GOT3 (cell line): ENCODE measurements at places on chromosomes 12 and 14.

DNA sequence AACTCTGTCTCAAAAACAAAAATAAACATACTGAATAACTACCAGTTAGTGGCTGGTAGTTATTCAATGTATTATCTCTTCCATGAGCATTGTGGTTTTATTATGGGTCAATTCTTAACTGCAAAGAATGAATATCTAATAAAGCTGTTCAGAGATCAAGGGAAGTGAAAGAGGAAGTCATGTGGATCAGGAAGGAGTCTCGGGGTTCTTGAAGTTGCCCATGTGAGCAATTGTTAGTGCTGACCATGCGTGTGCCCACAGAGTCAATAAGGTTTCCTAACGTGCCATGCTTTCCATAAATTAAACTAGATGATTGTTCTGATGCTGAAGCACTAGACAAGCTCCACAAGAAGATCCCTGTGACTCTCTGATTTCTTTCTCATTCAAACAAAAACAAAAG lies 136.5 kb upstream of the CPSF6 start:
- DNase-seq = no peak

DNA sequence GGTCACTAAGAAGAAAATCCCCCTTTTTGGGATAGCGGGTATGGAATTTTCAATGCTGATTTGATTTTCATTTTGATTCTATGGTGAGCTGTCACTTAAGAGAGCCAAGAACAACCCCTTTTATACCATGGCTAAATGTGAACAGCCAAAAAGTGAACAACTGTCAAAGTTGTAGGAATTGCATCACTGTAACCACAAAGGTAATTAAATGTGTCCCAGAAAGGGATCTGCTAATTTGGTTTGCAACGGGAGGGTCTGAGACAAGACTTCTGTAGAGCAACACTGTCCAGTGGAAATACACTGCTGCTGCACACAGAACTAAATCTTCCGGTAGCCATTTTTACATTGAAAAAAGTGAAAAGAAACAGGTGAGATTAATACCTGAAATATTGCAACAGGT lies 14.6 kb downstream of the CHST11 start:
- no peak for DNase-seq

DNA sequence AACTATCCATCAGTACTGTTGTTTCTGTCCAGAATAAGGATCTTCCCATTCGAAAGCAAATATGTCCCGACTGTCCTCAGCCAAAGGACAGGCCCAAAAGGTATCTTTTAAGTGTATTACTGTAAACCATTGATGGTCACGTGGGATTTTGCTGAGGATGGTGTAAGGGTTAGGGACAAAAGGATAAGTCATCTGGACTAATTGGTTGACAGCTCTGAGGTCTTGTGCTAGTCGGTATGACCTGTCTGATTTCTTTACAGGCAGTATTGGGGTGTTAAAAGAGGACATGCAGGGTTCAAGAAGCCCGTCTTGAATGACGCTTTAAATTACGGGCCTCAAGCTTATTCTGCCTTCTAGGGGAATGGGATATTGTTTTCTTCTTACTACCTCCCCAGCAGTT lies 24.4 kb downstream of the CLEC2A start:
- DNase-seq = no peak

GRCh38 chr12:59486827-59487226 lies 109.0 kb upstream of the SLC16A7 start:
- DNase-seq = no peak

DNA sequence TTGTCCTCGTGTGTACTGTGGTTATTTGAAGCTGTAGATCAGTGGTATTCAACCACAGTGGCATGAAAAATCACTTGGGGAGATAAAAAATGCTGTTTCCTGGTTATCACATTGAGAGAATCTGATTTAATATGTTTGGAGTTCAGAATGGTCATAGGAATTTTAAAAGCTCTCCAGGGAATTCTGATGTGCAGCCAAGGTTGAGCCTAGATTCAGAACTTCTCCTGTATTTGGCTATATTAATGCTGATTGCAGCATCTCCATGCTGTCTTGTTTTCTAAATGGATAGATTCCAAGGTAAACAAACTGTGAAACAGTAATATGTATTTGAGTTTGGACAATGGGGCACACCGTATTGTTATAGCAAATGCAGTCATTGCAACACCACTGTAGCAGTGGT lies 982.2 kb upstream of the FBXO33 start:
- DNase-seq = no peak

- no peak for DNase-seq
These were observed 22.2 kb downstream of the MANSC1 start for GRCh38 chr12:12327802-12328201.
